ENCODE measurements at places on chromosomes 2 and 18.

DNA sequence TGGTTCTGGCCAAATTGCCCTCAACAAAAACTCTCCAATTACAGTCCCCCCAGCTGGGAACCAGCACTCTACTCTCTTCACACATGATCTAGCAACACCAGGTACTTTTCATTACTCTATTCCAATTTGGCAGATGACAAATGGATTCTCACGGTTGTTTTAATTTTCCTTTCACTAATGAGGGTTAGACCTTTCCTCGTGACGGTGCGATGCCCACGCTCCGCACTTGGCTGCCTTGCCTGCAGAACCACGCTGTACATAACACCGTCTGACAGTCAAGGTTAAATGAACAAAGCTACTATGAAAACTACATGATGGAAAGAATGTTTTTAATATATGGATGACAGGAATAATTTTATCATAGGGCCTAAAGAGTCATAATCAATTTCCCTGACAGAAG lies 141.5 kb downstream of the FBXO15 start:
- H3K4me3 ChIP-seq = no peak overlapping the region
- no peak for DNase-seq
- H3K4me1 ChIP-seq = no peaks in the 10 kb centered on the region
- H3K27ac ChIP-seq = no peak overlapping the region
- H3K27me3 ChIP-seq = no peaks in the 10 kb centered on the region

GRCh38 chr2:177141866-177142265 lies 70.7 kb upstream of the HNRNPA3 start:
- H3K4me1 ChIP-seq = no peaks in the 10 kb centered on the region
- no peak overlapping the region for H3K27ac ChIP-seq
- H3K27me3 ChIP-seq = peaks cover 5% of the 10 kb centered on the region
- no peak overlapping the region for H3K4me3 ChIP-seq

GRCh38 chr18:5420906-5421305 lies 122.9 kb downstream of the EPB41L3 start:
- no peak overlapping the region for H3K4me3 ChIP-seq
- H3K27me3 ChIP-seq = no peaks in the 10 kb centered on the region
- no peaks in the 10 kb centered on the region for H3K36me3 ChIP-seq
- no peaks in the 10 kb centered on the region for H3K4me1 ChIP-seq

DNA sequence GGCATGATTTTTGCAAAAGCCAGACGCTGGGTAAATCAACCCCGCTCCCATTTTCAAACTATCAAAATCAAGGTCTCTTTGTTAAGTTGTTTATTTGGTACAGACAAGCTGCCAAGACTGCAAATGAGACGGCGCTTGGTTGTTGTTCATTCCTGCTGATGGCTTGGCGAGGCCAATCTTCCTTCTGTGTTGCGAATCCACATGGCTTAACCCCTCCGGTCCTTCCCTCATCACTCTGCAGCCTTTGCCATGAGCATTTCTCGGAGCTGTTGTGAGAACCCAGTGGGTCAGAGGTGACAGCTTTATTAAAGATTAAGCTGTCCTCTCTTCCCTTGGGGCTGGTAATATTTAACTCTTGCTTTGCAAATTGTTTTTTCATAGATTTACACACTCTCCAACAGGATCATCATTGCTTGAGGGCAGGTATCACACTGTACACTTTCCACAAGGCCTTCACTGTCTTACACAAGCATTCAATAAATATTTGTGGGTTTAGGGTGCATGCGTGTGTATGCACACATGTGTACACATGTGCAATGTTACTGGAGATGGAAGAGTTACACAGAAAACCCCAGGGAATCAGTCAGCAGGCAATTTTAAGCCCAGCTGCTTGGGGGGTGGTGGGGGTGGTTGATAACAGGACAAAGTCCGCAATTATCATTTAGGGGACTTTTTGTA lies 27.8 kb upstream of the KCNF1 start:
- no peaks in the 10 kb centered on the region for H3K27me3 ChIP-seq
- H3K27ac ChIP-seq = no peak overlapping the region
- no peaks in the 10 kb centered on the region for H3K36me3 ChIP-seq
- no peaks in the 10 kb centered on the region for H3K4me1 ChIP-seq
- H3K4me3 ChIP-seq = no peak overlapping the region
- DNase-seq = no peak

- H3K27ac ChIP-seq = no peak overlapping the region
- no peak overlapping the region for H3K4me3 ChIP-seq
- H3K27me3 ChIP-seq = no peaks in the 10 kb centered on the region
- H3K36me3 ChIP-seq = no peaks in the 10 kb centered on the region
- DNase-seq = no peak
Observed at GRCh38 chr2:30277582-30277981, 46.2 kb downstream of the LBH start.

DNA sequence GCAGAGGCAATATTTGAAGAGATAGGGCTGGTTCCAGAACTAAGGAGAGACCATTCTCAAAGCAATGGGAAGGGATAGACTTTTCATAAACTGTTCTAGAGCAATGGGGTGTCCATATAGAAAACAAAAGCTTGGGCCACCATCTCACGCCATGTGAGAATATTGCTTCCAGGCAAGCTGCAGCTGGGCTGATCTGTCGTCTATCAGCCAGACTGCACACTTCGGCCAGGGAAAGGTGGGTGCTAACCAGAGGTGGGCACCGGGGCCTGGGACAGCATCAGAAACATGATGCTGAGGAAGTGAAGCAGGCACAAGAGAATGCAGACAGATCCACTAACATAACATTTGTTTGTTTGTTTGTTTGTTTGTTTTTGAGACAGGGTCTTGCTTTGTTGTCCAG lies 43.7 kb downstream of the MYO7B start:
- H3K4me1 ChIP-seq = no peaks in the 10 kb centered on the region
- H3K27me3 ChIP-seq = no peaks in the 10 kb centered on the region
- no peak for DNase-seq
- H3K36me3 ChIP-seq = no peaks in the 10 kb centered on the region
- no peak overlapping the region for H3K4me3 ChIP-seq

DNA sequence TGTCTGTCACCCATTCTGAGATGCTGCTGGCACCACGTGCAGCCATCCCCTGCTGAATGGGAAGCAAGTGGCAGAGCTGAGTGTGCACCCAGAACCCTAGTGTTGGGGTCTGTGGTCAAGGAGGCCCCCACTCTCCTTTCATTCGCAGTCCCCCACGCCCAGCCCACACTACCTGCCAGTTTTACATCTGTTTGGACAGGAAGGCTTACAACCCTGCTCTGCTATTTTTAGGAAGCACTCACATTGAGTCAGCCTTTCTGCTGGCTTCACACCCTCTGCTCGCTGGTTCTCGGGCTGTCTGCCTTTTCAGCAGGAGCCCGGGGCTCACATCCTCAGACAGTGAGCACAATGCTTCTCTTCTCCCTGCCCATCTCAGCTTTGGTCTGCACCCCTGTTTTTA lies 10.7 kb upstream of the ADCY3 start:
- no peak for DNase-seq
- peaks cover 15% of the 10 kb centered on the region for H3K4me1 ChIP-seq
- H3K27ac ChIP-seq = no peak overlapping the region
- H3K27me3 ChIP-seq = no peaks in the 10 kb centered on the region

DNA sequence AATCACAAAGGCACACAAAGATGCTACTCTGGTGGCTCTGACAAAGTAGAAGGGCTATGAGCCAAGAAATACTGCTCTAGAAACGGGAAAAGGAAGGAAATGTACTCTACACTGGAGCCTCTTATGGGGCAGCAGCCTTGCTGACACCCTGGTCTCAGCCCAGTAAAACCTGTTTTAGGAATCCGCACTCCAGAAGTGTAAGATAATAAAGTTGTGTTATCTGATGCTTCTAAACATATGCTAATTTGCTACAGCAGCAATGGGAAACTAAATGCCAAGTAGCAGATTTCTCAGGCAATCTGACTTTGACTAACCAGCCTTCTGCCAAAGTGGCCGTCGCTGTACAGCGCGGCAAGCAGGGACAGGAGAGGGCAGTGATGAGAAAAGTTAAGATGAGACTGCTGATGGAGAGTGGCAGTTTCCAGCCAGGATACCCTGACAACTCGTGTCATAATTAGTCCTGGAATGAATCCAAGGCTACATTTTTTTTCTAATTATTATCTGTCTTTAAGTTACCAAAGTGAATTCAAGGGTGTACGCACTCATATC lies 99.0 kb downstream of the NETO1 start:
- DNase-seq = no peak
- no peak overlapping the region for H3K4me3 ChIP-seq
- H3K36me3 ChIP-seq = no peaks in the 10 kb centered on the region

- H3K27ac ChIP-seq = no peak overlapping the region
- H3K4me3 ChIP-seq = no peak overlapping the region
- no peak for DNase-seq
- H3K27me3 ChIP-seq = no peaks in the 10 kb centered on the region
- no peaks in the 10 kb centered on the region for H3K4me1 ChIP-seq
Observed at GRCh38 chr2:30801821-30802455, 5.3 kb downstream of the CAPN13 start.

DNA sequence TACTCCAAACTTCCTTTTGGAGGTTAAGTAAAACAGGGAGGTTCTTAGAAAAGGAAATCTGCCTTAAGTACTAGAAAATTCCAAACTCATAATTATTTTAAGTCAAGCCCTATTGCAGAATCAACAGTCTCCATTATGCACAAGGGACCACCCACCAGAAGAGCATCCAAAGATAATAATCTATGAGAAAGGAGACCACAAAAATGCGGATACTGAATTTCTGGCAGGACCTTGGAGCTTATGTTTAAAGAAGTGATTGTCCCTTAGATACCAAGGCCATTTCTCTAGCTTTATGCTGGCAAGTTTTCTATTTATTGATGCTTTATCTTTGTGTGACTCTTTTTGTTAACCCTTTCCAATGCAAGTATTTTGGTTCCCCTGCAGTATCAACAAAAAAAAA lies 404.0 kb upstream of the MMADHC start:
- no peaks in the 10 kb centered on the region for H3K4me1 ChIP-seq
- no peaks in the 10 kb centered on the region for H3K36me3 ChIP-seq
- DNase-seq = no peak
- H3K27ac ChIP-seq = no peak overlapping the region

- H3K4me3 ChIP-seq = no peak overlapping the region
- H3K27me3 ChIP-seq = no peaks in the 10 kb centered on the region
- H3K27ac ChIP-seq = no peak overlapping the region
- DNase-seq = no peak
- H3K4me1 ChIP-seq = no peaks in the 10 kb centered on the region
Observed at GRCh38 chr2:38731090-38731489, 20.1 kb downstream of the SRSF7 start.

DNA sequence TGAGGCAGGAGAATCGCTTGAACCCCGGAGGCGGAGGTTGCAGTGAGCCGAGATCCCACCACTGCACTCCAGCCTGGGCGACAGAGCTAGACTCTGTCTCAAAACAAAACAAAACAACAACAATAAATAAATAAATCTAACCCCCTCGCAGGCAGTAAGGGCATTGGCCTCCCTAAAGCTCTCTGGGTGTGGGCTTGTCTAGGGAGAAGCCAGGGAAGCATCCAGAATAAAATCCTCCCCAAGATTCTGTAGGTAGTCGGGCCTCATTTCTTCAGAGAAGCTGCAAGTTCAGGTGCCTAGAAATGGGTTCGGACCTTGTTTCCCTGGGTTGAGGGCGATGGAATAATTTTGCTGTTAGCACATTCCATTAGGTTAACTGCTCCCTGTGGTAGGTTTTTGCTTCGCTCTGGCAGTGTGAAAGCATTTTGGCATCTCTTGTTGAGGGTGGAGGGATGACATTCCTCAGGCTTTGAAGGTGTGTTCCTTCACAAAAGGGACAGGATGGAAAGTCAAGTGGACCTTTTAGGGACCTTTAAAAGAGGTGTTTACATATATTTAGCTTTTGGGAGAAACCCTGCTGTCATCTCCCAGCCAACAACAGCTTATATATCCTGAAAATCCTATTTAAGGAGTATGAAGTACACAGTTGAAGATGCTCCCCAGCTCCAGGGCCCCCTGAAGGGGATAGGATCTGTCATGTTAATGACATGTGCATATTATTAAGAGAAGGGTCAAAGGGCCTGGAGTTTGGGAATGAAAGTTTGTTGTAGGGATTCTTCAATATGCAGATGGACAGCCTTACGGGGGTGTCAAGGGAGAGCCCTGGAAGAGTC lies 17.7 kb downstream of the MYCN start:
- H3K27me3 ChIP-seq = no peaks in the 10 kb centered on the region
- no peak overlapping the region for H3K27ac ChIP-seq
- no peak overlapping the region for H3K4me3 ChIP-seq
- no peak for DNase-seq

GRCh38 chr2:234631646-234632514 lies 135.0 kb upstream of the ARL4C start:
- H3K4me3 ChIP-seq = no peak overlapping the region
- H3K27me3 ChIP-seq = no peaks in the 10 kb centered on the region
- no peak for DNase-seq
- no peaks in the 10 kb centered on the region for H3K4me1 ChIP-seq
- no peaks in the 10 kb centered on the region for H3K36me3 ChIP-seq

- no peak overlapping the region for H3K4me3 ChIP-seq
- no peaks in the 10 kb centered on the region for H3K27me3 ChIP-seq
- no peak for DNase-seq
- no peaks in the 10 kb centered on the region for H3K4me1 ChIP-seq
- H3K36me3 ChIP-seq = no peaks in the 10 kb centered on the region
Observed at GRCh38 chr2:36318547-36318946, 37.0 kb upstream of the CRIM1 start.

GRCh38 chr2:134457353-134457752 lies 203.5 kb downstream of the MGAT5 start:
- peaks cover 8% of the 10 kb centered on the region for H3K36me3 ChIP-seq
- no peaks in the 10 kb centered on the region for H3K4me1 ChIP-seq
- H3K27ac ChIP-seq = no peak overlapping the region
- DNase-seq = no peak

DNA sequence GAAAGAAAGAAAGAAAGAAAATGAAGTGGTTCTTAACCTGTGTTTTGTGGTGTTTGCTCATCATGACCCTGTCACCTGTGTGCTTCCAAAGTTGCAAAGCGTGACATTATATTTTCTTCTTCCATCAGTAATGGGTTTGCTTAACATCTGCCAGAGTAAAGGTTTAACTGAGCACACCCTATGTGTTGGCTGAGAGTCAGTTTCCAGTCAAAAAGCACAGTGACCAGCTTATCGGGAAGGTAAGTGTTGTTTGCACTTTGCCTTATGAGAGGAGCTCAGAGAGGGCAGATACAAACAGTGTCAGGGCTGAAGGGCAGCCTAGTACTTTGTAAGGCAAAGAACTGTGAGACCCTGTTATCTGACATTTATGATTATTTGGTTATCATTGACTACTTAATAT lies 406.2 kb upstream of the CWC22 start:
- H3K4me1 ChIP-seq = no peaks in the 10 kb centered on the region
- no peaks in the 10 kb centered on the region for H3K27me3 ChIP-seq
- no peak for DNase-seq

GRCh38 chr2:238290715-238291549 lies 2.5 kb upstream of the PER2 start:
- peaks cover 19% of the 10 kb centered on the region for H3K4me1 ChIP-seq
- H3K4me3 ChIP-seq = no peak overlapping the region
- no peaks in the 10 kb centered on the region for H3K27me3 ChIP-seq
- H3K27ac ChIP-seq = no peak overlapping the region
- H3K36me3 ChIP-seq = no peaks in the 10 kb centered on the region

All from effector memory CD4-positive, alpha-beta T cell (primary cell).